ENCODE measurements at places on chromosomes 5 and 9.

DNA sequence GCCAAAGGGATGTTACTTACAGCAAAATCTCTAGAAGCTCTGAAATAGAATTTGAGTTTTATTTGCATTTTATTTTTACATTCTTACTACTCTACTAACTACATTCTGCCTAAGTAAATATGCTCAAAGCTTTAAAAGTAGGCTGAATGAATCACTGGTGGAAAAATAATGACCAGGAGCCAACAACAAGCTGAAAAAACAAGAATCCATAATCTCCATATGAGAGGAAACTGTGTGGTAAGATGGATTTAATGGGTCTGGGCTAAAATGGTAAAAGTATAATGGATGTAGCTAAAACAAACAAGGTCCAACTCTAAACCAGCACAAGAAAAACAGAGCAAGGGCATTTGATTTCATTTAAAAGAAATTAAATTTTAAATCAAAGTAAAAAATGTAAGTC, 525.8 kb upstream of the FTMT start:
- no peak for DNase-seq

DNA sequence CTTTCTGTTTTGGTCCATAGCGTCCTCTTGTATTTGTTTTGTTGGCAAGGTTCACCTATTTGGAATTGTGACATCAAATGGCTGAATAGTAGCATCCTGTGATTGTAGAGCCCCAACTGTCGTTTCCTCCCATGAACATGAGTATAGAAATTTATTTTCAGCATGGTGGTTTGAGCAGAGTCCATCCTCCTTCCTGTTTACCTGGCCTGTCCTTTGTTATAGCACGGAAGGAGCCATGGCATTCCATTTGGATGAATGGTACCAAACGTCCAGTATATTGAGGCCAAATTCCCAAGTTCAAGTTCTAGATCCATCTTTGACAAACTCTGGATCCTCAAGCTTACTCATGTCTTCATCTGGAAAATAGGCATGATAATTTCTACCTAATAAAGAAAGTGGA, 16.8 kb downstream of the RASGRF2 start:
- DNase-seq: no peak

- no peak for DNase-seq
Measured at GRCh38 chr5:15106530-15107283, 235.1 kb upstream of the ANKH start.

GRCh38 chr9:77019926-77020412, 514 bp downstream of the FOXB2 start:
- DNase-seq: no peak

DNA sequence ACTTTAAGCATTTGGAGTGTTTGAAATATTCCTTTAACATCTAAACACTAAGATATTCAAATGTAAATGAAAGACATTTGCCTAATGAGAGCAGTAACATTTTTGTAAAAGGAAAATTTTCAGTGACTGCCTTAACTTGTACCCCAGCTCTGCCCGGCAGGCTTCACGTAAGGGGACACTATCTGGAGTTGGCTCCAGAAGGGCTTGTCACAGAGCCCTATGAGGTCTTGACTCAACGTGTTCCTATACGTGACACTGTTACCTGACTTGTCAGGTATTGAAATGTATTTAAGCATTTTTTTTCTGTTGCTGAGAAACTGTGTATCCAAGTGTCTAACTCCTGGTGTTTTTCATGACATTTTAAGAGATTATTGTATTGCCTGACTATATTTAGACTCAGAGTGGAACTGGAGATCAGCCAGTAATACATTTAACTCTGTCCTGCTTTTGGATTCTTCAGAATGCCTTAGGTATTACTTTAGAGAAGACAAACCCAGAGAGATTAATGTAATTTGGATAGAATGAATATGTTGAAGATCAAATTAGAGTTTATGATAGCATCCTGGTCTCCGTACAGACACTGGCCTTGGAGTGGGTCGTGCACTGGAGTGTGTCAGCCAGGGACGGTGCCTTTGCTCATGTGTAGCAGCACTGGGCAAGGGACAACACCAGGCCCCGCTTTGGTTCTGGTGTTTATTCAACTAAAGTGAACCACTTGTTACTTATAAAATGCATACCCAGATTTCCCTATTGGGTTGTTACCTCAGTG, 34.6 kb upstream of the PHF2 start:
- DNase-seq: no peak

- DNase-seq: no peak
Measured at GRCh38 chr5:157029457-157029856, 29.5 kb downstream of the HAVCR1 start.

DNA sequence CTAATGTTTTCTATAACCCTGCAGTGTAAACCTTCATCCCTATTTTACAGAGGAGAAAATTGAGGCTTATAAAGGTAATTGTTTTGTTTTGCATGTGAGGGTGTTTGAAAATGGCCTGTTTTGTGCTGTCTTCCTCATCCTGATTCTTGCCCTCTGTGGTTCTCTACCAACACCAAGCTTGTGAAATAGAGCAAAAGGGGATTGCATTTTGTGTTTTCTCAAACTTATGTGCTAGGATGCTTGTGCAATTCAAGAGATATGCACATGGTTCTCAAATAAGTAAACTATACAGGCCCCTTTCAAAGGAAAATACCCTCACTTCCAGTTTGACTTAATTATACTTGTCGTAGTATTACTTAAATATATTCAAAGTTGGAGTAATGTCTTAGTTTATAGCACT, 17.2 kb downstream of the PAM start:
- no peak for DNase-seq

DNA sequence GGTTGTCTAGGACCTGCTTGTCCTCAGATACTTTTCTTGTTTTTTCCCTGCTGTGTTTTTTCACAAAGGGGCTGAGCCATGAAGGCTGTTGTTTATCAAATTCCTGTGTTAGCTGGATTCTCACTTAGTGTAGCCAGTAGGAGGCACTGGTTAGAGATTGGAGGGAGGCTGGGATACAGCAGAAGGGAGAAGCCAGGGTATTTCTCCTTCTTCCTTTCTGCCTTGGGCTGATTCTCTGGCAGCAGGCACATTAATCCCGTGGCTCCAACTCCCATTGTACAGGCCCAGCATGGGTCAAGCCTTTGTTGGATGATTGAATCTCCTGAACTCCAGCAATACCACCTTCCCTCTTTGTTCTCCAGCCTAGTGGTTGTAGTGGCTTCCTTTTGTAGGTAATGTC, 46.4 kb upstream of the FAM170A start:
- DNase-seq: no peak

GRCh38 chr9:104868303-104868686, 59.7 kb downstream of the ABCA1 start:
- DNase-seq: no peak
